ENCODE measurements at places on chromosomes 7 and 10.

- DNase-seq = no peak
Observed at GRCh38 chr7:56127241-56127975, 11.2 kb upstream of the NUPR2 start.

GRCh38 chr10:110165239-110165638, 42.2 kb upstream of the MXI1 start:
- no peak for DNase-seq

DNA sequence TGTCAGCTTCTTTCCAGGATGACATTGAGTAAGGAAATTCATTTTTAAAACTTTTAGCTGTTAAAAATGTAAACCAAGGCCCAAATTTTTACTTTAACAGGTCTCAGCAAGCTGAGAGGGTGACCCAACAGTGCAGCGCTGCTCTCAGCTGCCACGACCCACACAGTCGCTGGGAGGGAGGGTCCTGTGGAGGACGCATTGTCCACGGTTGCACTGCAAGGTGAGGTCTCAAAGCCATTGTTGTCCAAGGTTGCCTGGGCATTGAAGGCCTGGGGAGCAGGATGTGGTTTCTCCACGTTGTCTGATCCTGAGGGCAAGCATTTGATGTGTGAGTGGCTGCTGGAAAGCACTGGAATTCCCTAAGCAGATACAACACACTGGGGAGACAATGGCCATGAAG, 15.1 kb upstream of the VIPR2 start:
- DNase-seq = no peak

GRCh38 chr10:101643546-101643945, 51.4 kb downstream of the FBXW4 start:
- no peak for DNase-seq

GRCh38 chr10:118239236-118239630, 102.9 kb downstream of the FAM204A start:
- DNase-seq = no peak

GRCh38 chr7:158428131-158428836, 159.3 kb downstream of the PTPRN2 start:
- DNase-seq = no peak

- no peak for DNase-seq
Observed at GRCh38 chr7:14430926-14431325, 441.5 kb upstream of the ETV1 start.

DNA sequence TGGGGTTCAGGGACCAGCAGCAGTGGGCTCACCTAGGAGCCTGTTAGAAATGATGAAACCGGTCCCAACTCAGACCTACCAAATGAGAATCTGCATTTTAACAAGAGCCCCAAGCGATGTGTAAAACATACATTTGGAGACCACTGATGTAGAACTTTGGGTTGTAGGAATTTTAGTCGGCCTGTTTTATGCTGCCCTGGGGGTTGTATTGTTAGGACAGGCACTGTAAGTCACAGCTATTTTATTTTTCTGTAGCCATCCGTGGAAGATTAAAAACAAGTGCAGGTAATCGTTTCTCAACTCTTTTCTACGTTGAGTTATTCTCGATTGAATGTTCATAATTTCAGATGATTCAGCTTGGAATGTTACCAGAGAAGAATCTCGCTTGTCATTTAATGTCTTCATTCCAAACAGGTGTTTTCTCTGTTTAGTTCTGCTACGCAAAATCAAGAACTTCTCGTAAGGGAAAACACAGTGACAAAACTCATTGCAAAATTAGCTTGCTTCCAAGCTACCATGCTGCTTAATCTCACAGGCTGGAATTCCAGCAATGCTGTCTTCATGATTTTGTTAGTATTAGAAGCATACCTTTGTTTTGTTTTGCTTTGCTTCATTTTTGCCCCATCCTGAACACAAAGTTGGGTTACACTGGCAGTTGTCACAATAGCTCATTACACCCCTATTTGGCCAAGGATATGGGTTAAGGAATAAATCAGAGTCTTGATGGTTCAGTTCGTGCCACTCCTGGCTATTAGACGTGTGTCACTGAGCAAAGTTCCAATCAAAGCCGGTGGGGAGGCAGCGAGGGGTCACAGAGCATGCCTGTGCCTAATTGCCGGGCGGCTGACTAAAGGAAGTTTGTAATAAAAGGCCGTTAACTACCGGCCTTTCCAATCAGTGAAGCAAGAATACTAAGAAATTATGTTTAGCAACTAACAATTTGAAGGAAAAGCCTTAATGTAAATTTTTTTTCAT, 676.9 kb downstream of the GATA3 start:
- no peak for DNase-seq
